ENCODE measurements at places on chromosomes 3 and 15.

- DNase-seq, result no peak
Measured at GRCh38 chr3:39118931-39119660, 11.6 kb downstream of the TTC21A start.

DNA sequence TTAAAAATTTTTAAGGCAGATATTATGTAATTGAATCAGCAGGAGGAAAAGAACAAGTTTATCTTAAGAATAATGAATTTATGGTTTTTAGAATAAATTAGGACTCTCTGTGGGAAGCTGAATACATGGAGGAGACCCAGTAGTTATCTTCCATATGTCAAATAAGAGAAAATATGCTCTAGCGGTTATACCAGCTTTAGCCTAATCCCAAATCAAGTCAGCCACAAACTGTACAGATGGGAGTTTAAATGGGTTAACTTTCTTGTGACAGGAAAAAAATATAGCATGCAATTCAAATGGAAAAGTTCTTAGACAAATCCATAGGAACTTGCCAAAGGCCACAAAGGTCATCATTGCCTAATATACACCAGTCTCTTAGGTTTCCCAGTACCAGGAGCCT lies 84.3 kb downstream of the TTBK2 start:
- DNase-seq, result no peak

DNA sequence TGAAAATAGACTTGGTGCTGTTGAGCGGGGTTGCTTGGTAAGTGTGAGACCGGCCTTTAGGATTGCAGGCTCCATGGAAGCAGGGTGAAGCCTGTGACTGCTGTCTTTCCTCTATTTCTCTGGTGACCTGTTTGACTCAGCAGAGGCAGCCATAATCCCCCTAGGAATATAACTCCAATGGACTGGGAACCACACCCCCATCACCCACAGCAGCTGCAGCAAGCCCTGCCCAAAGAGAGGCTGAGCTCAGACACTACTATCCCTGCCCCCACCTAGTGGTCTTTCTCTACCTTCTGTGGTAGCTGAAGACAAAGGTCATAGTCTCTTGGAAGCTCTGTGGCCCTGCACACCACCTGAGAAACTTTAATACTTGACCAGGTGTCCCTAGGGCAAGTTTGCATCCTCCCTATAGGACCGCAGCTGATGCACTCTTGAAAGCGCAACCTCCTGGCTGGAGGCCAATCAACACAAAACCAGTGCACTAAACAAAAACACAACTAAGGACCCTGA lies 133.6 kb upstream of the MRPL3 start:
- DNase-seq, result no peak

GRCh38 chr3:2301361-2301760 lies 202.7 kb downstream of the CNTN4 start:
- no peak for DNase-seq

- no peak for DNase-seq
Measured at GRCh38 chr15:72207558-72208085, 10.0 kb upstream of the GRAMD2A start.

- no peak for DNase-seq
Measured at GRCh38 chr3:13162549-13163320, 89.5 kb upstream of the IQSEC1 start.

GRCh38 chr3:160809453-160809852 lies 53.4 kb downstream of the PPM1L start:
- DNase-seq, result no peak

- no peak for DNase-seq
Measured at GRCh38 chr3:123157209-123157597, 44.5 kb upstream of the SEC22A start.

DNA sequence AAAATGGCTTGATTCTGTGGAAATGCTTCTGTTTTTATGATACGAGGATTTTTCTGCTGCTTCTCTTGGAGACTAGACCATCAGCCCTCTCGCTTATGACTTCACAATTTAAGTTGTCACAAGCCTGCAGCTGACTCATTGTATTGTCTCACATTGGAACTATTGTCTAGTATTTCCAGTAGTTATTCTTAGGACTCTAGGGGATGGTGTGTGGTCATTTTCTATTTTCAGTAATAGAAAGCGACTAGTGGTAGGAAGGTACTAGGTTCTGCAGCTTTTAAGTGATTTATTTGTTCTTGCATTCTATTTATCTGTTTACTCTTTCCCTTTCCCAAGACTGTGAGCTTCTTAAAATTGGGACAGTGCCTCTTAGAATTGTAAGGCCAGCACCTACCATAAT lies 66.3 kb upstream of the CRTC3 start:
- DNase-seq, result no peak

DNA sequence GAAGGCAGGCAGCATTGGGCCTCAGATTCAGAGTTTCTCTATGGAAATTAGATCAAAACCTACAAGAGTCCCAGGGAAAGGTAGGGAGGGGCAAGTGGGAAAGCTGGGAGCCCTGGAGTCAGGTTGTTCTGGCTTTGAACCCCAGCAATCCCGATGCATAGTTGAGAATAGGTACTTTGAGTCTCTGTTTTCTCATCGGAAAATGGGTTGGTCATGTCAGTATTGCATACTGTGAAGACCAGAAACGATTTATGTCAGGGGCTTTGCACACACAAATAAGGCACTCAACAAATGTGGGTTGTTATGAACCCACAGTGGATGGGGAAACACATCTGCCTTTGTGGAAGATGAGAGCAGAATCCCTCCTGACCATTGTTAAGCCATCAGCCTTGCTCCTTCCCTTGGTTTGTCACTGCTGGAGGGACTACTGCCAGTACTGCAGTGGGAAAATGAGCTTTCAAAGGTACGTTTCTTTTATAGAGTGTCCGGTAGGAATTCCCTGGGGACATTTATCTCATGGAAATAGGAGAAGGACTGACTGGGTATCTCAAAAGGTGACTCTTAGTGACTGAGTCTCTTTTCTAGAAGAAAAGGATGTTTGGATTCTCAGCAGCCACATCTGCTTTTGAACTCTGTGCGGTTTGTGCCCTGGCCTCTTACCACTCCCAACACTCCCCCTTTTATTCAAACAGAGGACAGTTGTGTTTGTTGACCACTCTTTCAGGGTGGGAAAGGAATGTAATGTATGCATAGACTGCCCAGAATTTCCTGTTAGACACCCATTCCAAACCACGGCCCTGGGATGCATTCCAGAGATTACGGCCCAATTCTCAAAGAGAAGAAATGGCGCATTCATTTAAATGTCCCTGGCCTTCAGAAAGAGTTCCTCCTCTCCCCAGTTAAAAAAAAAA lies 54.6 kb upstream of the VILL start:
- DNase-seq, result no peak

- no peak for DNase-seq
Measured at GRCh38 chr3:195284842-195285241, 13.9 kb upstream of the XXYLT1 start.

- DNase-seq, result no peak
Measured at GRCh38 chr3:50165910-50166538, 10.9 kb downstream of the SEMA3F start.

DNA sequence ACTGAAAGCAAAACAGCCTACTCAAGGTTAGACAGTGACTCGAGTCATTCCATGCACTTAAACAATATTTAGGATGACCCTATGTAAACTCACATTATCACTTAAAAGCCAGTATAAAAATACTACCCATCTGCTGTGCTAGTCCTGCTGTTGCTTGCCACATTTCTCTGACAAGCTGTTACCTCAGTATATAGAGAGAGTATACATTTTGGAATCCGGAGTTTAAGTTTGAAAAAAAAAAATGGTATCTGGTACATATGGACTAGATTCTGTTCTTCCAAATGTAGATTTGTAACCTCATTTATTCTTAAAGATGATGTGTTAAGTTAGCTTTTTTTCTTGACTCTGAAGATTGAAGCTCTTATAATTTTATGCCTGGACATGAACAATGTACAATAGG lies 503.8 kb upstream of the TPRG1 start:
- DNase-seq, result no peak

GRCh38 chr3:56921573-56922453 lies 120.1 kb upstream of the ARHGEF3 start:
- no peak for DNase-seq

DNA sequence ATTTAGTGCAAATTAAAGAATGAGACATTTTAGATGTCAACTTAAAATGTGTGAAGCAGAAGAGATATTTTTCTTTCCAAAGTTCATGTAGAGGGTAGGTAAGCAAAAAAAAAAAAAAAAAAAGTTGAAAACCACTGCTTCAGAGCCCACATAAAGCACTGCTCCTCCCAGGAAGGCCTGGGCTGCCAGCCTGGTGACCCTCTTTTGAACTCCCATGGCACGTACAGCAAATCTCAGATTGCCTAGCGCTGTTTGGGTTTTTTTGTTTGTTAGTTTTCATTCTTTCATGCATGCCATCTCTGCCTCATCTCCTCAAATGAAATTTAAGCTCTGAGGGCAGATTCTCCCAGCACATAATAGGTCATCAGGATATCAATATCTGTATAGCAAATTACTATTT lies 120.1 kb downstream of the SRGAP3 start:
- no peak for DNase-seq

All from activated gamma-delta T cell treated with Interleukin-2 at 50 U/mL for 16 hours (primary cell).